ENCODE measurements at places on chromosomes 5 and 9.

- no peak for DNase-seq
These were observed 45.4 kb downstream of the MARCHF11 start for GRCh38 chr5:16134204-16134603.

- DNase-seq, result no peak
These were observed 335.4 kb downstream of the NTRK2 start for GRCh38 chr9:85004818-85005413.

- DNase-seq, result no peak
These were observed 293.8 kb downstream of the ELAVL2 start for GRCh38 chr9:23532282-23532681.

DNA sequence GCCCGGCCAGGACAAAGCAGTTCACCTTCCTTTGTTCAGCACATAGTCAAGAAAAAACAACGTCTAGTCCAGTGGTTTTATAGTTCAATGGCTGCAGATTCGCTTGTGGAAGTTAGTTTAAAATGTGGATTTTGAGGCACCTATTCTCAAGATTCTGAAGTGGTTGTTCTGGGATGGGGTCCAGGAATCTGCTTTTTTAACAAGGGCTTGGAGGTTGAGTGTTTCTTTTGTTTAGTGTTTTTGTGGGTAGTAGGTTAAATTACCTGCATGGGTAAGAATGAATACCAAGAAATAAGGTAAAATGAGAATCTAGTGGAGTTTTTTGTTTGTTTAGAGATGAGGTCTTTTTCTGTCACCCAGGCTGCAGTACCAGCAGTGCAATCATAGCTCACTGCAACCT, 28.4 kb upstream of the NADK2 start:
- no peak for DNase-seq

- DNase-seq, result no peak
These were observed 12.7 kb upstream of the MARCHF11 start for GRCh38 chr5:16192311-16192710.

- no peak for DNase-seq
These were observed 30.8 kb downstream of the POC5 start for GRCh38 chr5:75686480-75686879.

GRCh38 chr5:172223901-172224873, 30.2 kb downstream of the EFCAB9 start:
- DNase-seq, result peak; percentile 49

GRCh38 chr9:99345942-99346341, 123.9 kb downstream of the SEC61B start:
- DNase-seq, result no peak

DNA sequence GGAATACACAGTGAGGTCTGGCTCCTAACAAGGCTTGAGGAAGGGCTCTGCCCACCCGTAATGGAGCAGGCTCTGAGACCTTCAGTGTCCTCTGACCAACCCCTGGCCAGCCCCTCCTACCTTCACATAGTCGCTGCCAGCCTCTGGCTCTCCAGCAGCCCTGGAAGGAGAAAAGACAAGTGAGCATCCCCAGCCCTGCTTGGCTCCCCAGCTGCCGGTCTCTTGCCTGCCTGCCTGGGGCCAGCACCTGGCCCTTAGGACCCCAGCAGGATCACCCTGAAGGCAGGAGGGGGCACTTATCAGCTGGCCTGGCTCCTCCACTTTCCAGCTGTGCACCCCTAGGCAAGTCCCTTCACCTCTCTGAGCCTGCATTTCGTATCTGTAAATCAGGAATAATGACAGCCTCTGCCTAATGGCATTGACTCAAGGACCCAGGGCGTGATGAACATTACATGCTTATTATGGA, 16.9 kb downstream of the SH2D3C start:
- no peak for DNase-seq

GRCh38 chr5:95486191-95486590, 68.6 kb downstream of the SKIC3 start:
- DNase-seq, result no peak

DNA sequence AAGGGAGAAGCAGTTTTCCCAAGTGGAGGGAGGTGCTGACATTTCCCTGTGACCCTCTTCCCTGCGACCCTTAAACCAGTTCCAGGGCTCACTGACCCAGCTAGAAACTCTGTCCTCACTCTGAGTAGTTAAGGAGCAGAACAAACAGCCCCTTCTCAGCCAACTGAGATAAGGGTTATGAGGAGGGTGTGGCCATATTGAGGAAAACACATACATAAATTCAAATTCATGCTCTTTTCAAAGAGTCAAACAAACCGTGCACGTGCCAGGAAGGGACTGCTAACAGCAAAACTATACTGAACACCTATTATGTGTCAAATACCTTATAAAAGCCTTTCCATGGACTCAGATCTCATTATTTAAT, 4.9 kb upstream of the AKNA start:
- DNase-seq, result no peak

DNA sequence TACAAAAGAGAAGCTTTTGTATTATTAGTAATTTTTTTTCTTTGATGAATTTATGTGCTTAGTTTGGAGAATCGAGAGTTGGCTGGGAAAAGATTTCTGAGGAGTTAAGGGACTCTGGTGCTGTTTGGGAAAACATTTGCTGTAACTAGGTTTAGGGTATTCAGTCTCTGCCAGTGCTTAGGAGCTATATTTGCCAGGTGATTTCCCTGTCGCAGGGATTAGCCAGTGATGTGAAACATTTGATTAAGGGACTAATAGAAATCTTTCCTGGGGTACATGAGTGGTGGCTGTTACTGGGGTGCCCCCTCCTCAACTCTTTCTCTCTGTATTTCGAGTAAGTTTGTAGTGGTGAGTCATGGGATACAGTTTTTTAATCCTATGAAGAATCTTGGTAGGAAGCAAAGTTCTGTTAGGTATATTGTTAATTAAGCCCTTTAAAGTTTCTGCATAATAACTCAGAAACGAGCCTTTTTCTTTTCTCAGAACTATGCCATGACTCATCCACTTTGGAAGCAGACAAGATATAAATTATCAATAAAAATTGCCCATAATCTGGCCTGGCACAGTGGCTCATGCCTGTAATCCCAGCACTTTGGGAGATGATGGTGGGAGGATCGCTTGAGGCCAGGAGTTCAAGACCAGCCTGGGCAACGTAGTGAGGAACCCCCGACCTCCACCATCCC, 18.6 kb downstream of the RGMB start:
- DNase-seq, result no peak
